Urothelium cell line (cell line): ENCODE measurements at places on chromosomes 7 and 10.

- DNase-seq, result no peak
These were observed 48.4 kb downstream of the ZNF503 start for GRCh38 chr10:75353183-75353582.

DNA sequence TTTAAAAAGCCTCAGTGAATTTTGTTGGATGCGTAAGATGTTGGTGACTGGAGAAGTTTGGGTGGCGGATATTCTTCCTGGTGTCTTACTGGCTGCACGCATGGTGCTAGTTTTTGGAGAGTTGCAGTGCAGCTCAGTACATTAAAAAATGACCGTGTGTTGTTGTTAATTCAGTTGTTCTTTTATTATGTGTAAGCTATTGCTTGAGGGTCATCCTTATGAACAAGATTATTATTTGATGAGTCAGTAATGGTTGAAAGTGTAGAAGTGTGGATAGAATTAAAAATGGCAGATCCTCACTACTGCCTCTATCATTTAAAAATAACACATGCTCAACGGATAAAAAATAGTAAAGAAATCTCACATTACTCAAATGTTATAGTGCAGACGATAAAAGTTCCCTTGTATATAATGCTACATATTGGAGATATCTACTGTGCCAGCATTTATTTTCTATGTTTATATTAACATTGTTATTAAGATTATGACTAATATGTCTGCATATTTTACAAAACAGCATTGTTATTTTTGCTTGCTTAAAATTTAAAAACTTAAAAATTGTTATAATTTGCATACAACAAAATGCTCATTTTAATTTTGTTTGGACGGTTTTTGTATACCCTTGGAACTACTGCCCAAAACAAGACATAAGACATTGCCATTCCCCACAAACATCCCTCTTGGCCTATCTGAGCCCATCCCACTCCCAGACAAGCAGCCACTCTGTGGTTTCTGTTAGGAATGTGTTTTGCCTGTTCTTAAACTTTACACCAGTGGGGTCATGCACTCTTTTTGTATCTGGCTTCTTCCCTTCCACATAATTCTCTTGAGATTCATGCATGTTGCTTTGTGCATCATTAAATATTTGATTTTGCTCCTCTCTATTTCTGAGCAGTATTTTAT is 142.0 kb downstream of the DOCK1 start:
- no peak for DNase-seq

DNA sequence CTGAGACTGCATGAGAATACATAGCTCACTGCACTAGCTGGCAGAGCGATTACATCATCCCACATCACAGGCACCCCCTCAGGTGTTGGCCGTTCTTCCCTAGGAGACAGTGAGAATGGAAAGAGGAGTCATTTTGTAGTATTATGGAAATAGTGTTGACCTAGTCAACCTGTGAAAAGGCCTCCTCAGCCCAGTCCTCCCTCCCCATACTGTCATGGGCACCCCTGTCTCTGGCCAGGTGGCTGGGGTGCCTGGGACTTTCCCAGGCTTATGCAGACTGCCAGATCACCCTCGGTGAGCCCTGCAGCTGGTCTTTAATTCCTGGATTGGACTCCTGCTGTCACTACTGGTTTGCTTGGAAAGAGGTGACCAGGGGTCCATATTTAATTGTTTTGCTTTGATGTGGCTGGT is 4.0 kb downstream of the INPP5A start:
- DNase-seq, result no peak

DNA sequence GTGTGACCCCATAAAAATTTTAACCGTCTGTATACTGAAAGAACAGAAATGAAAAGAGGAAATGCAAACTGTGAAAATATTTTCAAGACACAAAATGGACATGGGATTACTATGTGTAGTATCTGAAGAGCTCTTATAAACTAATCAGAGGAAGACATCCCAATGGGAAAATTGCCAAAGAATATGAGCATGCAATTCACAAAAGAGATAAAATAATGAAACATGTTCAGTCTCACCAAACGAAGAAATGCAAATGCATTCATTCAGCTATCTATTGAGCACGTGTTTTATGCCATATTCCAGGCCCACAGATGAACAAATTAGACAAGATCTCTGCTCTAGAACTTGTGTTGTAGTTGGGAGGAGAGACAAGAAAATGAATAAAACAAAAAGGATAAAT is 63.2 kb downstream of the NHLRC2 start:
- no peak for DNase-seq

DNA sequence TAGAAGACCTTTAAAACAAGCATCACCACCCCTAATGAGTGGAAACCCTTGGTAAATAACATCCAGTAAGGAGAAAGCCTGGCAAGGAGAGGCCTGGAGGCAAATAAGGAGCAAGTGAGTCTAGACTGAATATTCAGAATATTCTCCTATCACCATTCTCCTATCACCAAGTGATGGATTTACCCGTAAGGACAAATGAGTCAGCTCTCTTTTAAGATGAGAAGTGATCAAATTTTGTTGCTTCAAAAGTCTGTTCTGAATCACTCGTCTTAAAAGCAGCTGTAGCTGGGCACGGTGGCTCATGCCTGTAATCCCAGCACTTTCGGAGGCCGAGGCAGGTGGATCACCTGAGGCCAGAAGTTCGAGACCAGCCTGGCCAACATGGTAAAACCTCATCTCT is 28.4 kb downstream of the KIAA1549 start:
- no peak for DNase-seq

GRCh38 chr10:19713159-19713558 is 103.1 kb upstream of the PLXDC2 start:
- DNase-seq, result no peak

DNA sequence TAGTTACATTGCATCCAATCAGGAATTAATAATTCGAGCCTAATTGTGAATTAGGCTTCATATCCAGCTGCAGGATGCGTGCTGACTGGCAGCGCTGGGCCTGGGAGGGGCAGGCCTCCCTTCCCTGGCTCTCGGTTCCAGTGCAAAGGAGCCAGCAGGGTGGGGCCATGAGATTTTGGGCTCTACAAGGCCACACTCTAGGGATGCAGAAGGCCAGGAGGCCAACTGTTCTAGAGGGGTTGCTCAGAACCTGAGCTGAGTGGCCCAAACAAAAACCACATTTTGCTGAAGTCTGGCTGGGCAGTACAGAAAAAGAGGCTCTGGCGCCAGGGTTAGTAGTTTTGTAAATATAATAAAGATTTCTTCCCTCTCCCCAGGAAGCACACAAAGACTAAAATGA is 72.3 kb downstream of the CLEC2L start:
- DNase-seq, result no peak

- no peak for DNase-seq
These were observed 29.6 kb upstream of the DKK1 start for GRCh38 chr10:52284416-52285013.

DNA sequence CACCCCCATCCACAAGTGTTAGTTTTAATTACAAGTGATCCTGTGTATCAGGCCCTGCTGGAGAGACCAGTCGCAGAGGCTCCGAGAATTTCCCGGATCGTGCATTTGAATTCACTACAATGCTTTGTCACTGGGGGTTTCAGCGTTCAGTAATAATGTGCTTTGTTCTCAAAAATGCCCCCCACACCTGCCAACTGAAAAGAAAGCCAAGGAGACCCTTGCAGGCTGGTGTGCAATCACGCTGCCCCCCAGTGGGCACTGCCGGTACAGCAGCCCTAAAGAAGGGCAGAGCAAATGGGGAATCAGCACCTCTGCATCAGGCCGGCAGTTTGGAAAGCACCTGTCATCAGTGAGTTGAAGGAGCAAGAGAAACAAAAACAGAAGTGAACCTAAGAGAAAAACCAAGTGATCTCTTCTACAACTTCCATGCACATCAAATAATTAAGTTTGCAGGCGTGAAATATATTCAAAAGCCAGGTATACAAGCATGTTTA is 177.6 kb downstream of the PARD3 start:
- DNase-seq, result peak; percentile 61

GRCh38 chr7:124022551-124022950 is 10.3 kb downstream of the TMEM229A start:
- no peak for DNase-seq

- DNase-seq, result no peak
These were observed 364.2 kb downstream of the AUTS2 start for GRCh38 chr7:69962186-69963065.

GRCh38 chr7:30814700-30815387 is 43.6 kb downstream of the MINDY4 start:
- DNase-seq, result no peak

DNA sequence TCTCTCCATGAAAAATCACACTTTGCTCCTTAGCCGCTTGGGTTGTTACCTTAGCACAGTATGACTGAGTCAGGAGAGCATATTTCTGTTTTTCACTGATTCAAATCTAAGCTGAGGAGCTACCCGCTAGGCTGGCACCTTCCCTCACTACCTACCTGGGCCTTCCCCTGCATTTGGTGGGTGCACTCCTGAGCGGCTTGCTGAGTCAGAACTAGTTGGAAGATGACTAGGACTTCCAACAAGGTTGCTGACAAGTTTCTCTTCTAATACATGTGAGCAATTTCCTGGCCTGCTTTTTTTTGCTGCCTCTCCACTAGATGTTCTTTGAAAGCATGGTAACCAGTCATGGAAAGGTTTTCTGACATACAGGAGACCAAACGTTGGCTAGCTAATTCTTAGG is 43.8 kb upstream of the SEC61G start:
- DNase-seq, result no peak

DNA sequence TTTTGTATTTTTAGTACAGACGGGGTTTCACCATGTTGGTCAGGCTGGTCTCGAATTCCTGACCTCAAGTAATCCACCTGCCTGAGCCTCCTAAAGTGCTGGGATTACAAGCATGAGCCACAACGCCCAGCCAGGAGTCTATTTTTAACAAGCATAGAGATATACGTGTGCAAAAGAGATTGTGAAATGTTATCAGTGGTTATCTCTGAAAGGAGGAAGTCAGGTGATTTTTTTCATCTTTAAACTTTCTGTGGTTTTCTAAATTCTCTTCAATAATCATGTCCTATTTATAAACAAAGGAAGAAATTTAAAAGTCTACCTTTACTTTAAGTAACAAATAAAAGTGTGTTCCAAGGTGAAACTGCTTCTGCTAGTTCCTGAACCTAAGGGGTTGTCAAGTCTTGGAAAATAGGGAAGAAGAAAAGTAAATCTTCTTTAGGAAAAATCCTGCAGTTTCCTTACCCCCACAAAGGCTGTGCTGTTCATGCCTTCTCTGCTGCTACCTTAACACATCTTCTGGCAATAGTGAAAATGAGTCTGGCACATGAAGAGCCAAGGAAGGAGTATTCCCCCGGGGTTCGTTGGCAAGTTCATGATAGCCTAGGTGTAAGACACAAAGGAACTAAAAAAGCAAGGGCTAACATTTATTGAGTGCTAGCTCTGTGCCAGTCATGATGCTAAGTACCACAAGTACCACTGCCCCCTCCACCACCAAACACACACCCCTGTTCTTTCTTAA is 51.1 kb downstream of the CYP26A1 start:
- DNase-seq, result no peak

DNA sequence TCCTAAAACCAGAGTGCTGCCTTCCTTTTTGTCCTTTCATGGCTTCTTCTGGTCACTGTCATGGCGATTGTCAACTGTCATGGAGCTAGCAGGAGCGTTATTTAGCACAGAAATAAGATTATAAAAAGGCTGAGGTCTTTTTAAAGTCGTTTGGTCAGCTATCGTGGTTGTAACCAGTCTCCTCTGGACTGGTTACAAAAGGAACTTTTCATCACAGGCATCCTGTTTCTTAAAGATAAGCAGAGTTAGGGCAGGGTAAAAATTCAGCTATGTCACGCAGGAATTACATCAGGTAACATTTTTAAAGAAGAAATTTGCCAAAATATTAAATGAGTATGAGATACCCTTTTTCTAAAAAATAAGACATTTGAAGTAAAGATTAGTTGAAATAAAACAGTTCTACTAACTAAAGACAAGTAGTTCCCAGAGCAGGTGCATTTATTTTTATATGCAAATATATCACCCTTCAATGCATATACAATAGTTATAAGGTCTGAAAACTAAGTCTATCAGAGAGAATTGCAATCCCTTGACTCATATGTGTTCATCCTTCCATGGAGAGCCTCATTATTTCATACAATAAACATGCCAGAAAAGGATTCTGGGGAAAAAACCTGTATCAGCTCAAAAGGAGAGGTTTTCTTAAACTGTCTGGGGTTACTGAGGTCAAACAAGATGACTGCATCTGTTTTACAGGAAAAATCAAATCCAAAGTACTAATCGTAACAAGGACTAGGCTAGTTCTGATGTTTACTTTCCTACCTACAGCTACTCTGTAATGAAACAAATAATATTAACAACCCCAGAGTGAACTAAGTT is 20.9 kb downstream of the FAM24A start:
- no peak for DNase-seq

DNA sequence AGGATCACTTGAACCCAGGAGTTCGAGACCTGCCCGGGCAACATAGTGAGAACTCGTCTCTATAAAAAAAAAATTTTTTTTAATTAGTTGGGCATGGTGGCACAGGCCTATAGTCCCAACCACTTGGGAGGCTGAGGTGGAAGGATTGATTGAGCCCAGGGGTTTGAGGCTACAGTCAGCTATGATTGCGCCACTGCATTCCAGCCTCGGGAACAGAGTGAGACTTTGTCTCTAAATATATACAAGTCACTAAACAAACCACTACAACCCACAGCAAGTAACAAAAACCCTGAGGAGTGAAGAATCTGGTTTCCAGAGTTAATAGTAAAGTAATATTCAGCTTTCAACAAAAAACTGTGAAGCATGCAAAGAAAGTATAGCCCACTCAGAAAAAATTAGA is 32.7 kb upstream of the HHEX start:
- no peak for DNase-seq

DNA sequence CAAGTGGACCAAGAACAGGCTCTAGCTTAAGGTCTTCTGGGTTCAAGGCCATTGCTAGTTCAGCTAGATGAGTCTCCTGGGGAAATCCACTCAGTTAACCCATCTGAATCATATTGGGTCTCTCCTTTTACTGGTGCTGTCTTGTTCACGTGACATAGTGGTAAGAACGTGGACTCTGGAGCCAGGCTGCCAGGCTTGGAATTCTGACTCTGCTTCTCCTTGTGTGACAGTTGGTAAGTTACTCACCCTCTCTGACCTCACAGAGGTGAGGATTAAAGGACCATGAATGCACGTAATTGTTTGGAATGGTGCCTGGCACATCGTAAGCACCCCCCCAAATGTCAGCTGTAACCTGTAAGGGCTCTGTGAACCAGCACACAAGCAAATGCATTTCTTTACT is 9.7 kb upstream of the CALU start:
- no peak for DNase-seq

DNA sequence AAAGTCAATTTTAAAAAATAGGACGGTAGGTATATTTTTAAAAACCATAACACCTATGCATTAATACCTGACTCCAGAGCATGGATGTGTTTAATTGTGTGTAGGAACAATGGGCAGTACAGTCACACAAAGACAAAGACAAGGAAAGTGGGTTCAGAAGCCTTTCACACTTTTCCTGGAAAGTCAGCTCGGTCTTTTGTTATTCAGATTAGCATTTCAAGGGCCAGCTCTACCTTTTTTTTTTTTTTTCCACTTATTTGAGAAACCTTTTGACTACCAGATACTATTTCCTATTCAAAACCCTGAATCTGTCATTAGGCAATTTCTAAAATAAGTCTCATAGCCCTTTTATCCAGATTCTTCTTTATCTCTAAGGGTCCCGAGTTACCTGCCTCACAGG is 401.9 kb downstream of the PARD3 start:
- DNase-seq, result no peak

GRCh38 chr7:261341-262250 is 28.4 kb upstream of the FOXL3 start:
- no peak for DNase-seq
